CD4-positive, alpha-beta T cell treated with Interleukin-17A for 1 hour (primary cell): ENCODE measurements at places on chromosomes 5 and 9.

DNA sequence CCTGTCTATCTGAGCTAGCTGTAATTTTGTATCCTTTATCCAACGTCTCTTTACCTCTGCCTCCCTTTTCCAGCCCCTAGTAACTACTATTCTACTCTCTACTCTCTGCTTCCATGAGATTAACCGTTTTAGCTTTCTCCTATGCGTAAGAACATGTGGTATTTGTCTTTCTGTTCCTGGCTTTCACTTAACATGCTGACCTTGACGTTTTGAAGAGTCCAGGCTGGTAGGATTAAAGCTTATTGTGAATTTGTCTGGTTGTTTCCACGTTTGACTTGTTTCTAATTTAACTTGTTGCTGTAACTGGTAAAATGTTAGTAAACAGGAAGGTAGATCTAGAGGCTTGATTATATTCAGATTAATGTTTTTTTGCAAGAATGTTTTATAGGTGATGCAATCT is 385.3 kb downstream of the PSAT1 start:
- no peak for DNase-seq

- no peak for DNase-seq
Measured at GRCh38 chr9:119963258-119963797, 594.1 kb upstream of the BRINP1 start.

DNA sequence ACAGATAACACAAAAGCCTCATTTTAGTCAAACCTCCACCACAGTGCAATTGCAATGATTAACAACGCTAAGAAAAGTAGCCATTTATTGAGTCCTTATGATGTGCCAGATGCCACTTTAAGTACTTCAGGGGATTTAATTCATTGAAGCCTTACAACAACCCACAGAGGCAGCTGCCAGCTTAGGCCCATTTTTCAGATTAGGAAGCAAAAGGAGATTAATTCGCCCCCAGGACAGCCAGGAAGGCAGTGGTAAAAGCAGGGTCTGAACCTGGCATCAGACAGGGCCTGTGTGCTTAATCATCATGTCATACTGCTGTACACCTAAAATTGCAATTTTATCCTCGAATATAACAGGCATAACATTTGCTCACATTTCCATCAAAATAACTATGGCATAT is 23.9 kb downstream of the MED27 start:
- no peak for DNase-seq

- no peak for DNase-seq
Measured at GRCh38 chr9:37100741-37101140, 19.6 kb upstream of the ZCCHC7 start.

DNA sequence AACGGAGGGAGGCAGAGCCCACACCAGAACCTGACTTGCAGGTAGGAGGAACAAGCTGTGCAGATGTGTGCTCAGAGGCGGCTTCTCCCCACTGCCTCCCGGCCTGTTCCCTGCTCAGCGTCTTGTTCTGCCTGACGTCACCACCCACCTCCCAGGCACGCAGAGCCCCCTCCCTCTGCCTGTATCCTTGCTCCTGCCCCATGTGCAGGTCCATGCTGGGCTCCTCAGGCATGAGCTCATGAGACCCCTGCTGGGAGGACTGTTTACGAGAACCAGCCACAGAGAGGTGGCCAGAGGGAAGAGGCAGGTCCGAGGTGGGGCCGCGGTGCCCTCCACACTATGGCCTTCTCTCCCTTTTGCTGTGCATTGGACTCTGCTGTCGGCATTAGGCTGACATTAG is 45.5 kb downstream of the SLC6A3 start:
- no peak for DNase-seq

GRCh38 chr5:10308844-10309243 is 1.1 kb upstream of the CMBL start:
- DNase-seq: no peak

DNA sequence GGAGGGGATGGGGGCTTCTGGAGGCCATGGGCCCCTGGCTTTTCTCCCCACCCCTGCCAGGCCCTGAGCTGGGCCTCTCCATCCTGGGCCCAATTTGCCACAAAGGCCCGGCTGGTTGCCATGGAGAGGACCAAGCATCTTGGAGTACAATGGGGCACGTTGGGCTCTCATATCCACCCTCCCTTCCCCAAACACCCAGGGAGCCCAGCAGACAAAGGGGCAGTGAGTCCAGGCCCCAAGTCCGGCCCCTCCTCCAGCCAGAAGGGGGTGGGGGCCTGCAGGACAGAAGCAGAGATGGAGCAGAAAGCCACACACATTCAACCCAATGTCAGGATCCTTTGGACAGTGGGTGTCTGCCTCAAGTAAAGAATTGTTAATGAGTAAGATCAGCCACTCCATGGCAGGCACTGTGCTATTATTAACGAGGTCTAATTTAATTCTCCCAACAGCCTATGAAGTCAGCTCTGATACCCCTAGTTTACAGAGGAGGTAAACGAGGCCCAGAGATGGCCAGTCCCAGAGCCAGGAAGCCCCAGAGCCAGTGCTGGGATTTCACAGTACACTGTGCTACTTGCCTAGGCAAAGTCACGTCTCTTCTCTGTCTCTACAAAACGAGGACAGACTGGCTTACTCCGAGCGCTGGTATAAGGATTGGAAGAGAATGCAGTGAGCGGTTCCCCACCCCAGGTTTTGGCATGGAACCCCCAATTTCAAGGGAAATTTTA is 2.3 kb downstream of the CRB2 start:
- DNase-seq: no peak

- DNase-seq: no peak
Measured at GRCh38 chr5:150014456-150014855, 13.9 kb downstream of the HMGXB3 start.

GRCh38 chr5:119393201-119393691 is 37.4 kb downstream of the TNFAIP8 start:
- no peak for DNase-seq

- DNase-seq: no peak
Measured at GRCh38 chr5:3353561-3353960, 242.1 kb upstream of the IRX1 start.

DNA sequence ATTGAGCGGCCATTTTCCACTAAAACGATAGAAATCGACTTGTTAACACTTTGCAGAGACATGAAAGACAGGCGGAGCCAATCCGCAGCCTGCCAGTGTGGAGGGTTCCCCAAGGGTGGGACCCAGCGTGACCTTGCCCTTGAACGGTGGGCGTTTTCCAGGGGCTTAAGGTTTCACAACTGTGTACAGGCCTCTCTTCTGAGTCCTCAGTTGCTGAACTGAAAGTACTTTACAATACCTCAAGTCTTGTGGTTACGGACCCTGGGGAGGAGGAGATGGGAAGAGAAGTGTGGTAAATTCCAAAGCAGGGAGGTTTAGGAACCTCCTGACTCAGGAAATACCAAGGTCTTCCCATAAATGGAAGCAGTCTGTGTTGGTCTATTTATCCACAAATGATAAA is 68.2 kb upstream of the CKMT2 start:
- no peak for DNase-seq
